Left ventricle myocardium inferior (tissue), 1 donor: ENCODE measurements at places on chromosomes 2 and 18. TPM values are rescaled to one million over a fixed set of nuclear protein-coding genes. Genes with fewer than 3 reads are reported as not detected.

The DSG2 gene
- 42.6 TPM for total RNA-seq

The GAL3ST2 gene
- not detected for total RNA-seq

The NXPH2 gene
- total RNA-seq, result not detected

The DNAJC5G gene
- 1.2 TPM for total RNA-seq

The CLEC4F gene
- total RNA-seq, result not detected

The DLGAP1 gene
- 0.05 TPM for total RNA-seq

DNA sequence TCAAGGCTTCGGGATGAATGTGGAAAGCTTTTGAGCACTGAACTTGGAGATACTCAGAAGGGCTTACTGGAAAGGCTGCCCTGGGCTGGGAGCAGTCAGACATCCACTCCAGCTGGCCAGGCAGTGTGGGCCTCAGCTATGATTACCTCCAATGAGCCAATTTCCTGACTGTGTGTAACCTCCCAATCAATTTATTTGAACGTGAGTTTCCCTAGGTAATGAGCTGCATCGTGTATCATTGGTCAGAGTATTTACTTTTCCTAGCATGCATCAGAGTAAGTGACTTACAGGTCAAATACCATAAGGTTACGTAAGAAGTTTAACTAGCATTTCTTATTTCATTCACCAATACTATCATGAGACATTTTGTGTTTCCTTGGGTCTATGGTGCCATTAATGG lies 11.0 kb upstream of the CTAGE1 start:
- DNase-seq, result no peak

DNA sequence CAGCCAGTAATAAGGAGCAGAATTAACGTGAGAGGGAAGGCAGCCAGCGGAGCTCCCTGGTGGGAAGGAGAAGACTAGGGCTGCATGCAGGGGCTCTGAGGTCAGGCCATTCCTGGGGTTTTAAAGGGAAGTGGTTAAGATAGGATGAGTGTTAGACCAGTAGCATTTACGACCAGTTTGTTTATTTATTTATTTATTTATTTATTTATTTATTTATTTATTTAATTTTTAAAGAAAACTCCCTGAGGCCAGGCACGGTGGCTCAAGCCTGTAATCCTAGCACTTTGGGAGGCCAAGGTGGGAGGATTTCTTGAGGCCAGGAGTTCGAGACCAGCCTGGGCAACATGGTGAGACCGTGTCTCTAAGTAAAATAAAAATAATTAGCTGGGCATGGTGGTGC lies 152.8 kb downstream of the FHOD3 start:
- DNase-seq, result no peak

DNA sequence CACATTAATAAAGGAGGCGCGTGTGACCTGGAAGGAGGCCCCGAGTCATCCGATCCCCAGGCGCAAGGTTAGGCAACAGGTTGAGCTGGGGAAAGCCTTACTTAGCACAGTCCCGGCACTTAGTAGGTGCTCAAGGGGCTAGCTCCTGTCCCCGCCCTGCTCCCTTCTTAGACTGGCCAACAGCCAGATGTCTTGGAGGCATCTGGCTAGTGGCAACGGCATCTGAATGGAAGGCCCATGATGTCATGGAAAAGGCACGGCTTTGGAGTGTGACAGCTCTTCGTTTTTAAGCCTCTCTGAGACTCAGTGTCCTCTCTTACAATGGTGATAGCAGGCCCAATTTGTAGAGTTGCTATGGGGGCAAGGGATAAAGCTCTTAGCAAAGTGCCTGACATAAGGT lies 258.3 kb downstream of the CYRIA start:
- DNase-seq, result peak; percentile 29

GRCh38 chr2:207734264-207734635 lies 22.8 kb downstream of the CCNYL1 start:
- DNase-seq, result no peak

DNA sequence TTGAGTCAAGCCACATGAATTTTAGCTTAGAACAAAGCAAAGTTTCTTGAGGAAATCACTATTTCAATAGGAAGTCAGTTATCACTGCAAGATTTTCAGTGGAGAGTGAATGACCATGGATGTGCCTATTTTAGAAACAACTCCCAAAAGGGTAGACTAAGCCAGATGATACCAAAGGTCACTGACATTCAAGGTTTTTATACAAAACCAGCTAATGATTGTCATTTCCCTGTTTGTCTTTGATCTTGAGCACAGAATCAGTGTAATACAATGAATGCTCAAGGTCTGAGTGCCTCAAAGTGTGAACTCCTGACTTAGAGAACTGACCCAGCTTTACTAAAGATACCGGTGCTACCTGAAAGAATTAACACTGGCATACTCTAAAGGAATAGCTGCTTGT lies 60.5 kb downstream of the CDH2 start:
- DNase-seq, result no peak

DNA sequence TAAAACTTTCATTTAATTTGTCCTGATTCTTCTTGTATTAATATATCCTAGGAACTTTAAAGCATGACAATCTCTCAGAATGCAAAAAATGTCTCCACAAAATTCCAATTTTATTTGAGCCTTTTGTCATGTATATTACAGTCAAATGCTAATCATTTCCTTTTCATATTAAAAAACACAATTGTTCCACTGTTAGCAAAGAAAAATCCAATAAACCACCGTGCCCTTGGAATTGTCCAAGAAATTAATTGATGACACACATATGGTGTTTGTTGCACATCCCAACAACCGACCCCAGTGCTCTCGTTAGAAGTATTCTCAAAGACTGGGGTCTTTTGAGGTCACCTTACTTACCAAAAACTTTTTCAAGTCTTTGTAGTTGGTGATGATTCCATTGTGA lies 28.1 kb downstream of the GFPT1 start:
- DNase-seq, result no peak

- no peak for DNase-seq
These were observed 91.9 kb downstream of the ARL4C start for GRCh38 chr2:234404957-234405356.
